HCEC 1CT (cell line): ENCODE measurements at places on chromosomes 12 and 14.

GRCh38 chr12:12336049-12336411 is 14.0 kb downstream of the MANSC1 start:
- DNase-seq: no peak

GRCh38 chr12:112370199-112370598 is 12.0 kb downstream of the HECTD4 start:
- peak; percentile 5 for DNase-seq

GRCh38 chr14:103230658-103231334 is 103.2 kb upstream of the EIF5 start:
- no peak for DNase-seq

DNA sequence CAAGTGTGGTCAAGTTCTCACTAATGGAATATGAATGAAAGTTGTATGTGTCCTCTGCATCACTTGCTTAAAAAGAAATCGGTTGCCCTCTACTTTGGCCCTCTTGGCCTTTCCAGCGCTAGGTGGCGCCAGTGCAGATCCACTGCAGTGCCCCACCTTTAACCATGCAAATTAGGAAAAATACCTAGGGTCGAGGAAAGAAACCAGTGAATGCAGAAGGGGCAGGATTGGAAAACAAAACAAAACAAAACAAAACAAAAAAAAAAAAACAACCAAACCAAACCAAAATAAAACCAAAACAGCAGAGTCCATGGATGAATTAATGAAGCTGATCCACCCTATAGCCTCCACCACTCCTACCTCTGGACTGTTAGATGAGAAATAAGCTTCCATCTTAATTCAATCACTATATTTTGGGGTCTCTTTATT is 12.9 kb upstream of the NEMF start:
- DNase-seq: peak; percentile 52

GRCh38 chr12:131862994-131863710 is 31.3 kb upstream of the ULK1 start:
- no peak for DNase-seq

- peak; percentile 17 for DNase-seq
Observed at GRCh38 chr14:32764131-32764530, 174.5 kb upstream of the NPAS3 start.
